ENCODE measurements at places on chromosomes 1 and 21.

DNA sequence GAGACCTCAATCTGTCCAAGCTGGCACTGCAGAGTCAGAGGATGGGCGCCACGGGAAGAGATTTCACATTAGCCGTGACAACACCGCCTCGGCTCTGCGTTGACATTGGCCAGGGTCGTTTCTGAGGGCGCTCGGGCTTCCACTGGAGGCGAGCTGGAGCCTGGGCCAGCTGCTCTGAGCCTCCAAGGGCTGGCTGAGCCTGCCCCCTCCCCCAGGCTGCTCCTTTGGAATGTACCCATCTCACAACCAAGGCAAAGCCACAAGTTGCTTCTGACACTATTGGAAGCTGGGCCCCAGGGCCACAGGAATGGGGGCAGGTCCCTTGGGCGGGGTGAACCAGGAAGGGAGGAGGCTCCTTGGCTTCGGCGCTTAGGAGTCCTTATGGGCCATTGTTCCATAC lies 12.7 kb downstream of the GPR3 start:
- DNase-seq = no peak

DNA sequence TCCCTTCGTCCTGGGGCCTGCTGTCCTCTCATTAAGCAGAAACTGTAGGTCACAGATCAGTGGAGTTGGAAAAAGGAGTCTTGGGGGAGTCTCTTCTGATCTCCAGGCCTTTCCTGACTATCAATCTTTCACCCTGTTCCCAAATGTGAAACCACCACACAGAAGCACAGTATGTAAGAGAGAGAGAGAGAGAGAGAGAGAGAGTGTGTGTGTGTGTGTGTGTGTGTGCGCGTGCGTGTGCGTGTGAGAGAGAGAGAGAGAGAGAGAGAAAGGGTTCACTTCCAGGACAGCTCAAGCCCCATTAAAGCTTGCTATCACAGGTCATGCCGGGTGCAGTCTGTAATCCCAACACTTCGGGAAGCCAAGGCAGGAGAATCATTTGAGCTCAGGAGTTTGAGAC lies 1.5 kb upstream of the TTC24 start:
- DNase-seq = no peak

DNA sequence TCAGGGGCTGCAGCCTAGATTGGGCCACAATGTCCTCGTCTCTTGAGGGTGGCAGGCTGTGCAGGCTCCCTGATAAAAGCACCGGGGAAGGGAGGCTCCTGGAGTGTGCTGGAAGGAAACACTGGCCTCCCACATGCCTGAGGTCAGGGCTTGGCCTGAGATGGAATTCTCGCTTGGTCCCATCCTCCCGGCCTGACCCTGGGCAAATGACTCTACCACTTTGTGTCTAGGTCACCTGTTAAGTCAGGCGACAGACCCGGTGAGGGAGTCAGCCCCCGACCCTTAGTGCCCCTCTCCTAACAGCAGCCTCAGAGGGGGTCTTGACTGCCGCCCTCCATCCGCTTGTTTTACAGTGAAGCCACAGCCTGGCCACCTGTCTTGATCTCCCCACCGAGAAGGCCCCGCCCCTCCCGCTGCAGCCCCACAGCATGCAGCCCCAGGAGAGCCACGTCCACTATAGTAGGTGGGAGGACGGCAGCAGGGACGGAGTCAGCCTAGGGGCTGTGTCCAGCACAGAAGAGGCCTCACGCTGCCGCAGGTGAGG lies 2.5 kb downstream of the SMIM1 start:
- no peak for DNase-seq

DNA sequence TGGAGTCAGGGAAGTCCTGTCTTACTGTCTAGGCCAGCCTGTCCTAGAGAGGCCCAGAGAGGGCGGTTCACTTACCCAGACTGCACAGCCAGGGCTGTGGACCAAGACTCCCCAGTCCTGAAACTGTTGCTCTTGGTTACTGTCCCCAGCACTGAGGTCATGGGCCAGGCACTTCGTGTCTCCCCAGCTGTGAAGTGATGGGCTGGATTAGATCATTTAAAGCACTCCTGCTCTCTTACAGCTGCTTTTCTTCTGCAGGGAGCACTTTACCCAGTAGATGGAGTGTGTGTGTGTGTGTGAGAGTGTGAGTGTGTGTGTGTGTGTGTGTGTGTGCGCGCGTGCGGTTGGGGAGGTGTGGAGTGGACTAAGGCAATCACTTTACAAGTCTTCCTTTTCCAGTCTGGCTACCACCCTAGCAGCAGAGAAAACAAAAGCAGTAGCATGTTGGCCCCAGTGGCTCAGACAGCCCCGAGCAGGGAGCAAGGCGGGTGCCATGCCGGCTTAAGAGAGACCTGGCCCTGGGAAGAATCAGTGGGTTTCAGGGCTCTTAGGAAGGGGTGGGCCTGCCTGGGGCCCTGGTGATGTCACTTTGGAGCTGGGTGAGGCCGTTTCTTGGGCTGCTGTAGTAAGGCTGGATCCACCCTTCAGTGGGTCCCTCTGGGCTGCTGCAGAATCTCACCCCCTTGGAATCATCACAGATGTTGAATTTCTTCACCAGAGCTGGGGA lies 2.4 kb downstream of the SPSB1 start:
- no peak for DNase-seq

- DNase-seq = peak; percentile 55
Observed at GRCh38 chr1:36223381-36223995, 755 bp upstream of the THRAP3 start.

DNA sequence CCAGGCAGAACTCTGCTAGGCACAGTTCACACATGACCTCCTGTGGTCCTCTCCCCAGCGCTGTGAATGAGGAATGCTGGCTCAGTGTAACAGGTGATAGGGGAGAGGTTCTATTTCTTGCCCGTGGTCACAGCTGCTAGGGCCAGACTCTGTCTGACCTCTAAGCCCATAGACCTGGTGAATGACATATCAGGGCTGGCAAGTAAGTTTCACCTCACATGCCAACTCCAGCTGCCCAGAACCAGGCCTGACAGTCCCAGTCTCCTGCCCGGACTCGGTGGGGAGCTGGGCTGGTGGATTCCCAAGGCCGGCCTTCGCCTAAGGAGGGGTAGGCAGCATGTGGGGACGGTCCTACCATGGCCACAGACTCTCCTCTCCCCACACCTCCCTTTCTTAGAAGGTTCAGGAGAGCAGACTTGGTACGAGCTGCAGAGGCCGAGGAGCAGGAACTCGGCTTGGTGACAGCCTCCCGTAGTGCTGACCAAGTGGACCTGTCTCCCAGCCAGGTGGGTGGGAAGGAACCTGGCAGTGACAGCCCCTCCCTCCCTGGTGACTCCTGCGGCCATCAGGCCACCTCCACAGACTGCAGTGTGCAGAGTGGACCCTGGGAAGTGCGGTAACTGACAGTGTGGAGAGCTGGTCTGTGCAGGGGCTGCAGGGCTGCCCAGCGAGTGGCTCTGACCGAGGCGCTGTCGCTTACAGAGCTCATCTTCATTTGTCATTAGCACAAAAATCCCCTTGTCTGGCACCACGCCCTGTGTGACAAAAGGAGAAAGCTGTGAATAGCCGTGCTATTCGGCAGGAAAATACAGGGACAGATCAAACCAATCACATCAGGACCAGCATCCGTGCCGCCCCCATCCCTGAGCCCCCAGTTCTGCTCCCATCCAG lies 74.6 kb downstream of the SCCPDH start:
- peak; percentile 54 for DNase-seq

DNA sequence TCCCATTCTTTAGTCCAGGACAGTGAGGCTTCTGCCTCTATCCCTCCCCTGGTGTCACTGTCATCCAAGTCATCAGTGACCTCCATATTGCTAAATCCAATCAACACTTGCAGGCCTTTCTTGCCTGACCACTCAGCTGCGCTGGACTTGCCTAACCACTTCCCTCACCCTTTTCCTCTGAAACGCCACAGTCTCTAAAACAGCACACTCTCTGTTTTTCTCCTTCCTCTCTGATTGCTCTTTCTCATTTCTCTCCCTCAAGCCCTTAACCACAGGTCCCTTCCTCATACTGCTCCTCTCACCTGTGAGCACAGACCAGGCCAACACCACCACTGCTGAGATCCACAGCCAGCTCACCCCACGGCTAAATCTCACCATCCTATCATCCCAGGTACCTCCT lies 17.5 kb downstream of the TAL1 start:
- no peak for DNase-seq

- DNase-seq = no peak
Observed at GRCh38 chr1:156666862-156667609, 10.2 kb downstream of the NES start.

- DNase-seq = no peak
Observed at GRCh38 chr1:217048104-217048707, 325.0 kb upstream of the ESRRG start.

DNA sequence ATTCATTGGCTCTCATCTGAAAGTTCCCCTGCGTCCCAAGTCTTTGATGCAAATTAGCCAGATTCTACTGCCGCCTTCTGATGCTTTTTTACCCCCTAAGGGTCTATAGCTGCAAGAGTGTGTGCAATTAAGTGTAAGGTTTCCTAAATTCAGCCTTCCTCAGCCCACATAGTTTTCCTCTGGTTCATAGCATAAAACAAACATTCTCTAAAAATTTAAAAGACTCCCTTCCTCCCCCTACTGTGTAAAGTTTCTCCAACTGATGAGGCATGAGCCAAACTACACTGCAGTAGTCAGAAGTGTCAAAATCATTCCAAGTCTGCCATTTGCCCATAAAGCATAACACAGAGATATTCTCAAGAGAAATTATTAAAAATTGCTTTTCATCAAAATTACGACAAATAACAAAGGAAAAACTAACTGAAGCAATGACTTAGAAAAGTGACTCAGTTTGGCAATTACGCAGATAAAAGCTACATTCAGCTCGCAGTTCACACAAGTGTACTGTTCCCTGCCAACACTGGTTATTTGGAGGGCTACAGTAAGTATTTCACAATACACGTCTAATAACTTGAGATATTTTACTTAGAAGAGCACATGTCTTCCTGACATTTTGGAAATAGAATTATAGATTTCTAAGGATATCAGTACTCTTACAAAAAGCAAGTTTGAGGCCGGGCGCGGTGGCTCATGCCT lies 15.4 kb downstream of the KCNH1 start:
- no peak for DNase-seq

DNA sequence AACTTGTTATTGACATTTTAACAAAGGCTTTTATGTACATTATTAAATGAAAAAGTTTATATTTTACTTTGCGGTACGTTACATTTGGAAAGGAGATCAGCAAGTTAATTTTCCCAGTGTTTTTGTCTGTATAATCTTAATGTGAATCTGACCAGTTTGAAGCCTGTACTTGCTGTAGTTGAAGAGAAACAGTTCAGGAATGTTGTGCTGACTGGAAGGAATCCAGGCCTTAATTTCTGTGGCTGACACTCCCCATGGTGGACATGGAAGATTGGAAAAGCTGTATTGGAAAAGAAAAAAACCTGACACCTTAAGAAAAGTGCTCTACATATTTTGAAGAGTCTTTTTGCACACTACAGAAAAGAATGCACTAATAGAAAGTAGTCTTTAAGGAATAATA lies 15.5 kb downstream of the LEPR start:
- DNase-seq = no peak

- DNase-seq = no peak
Observed at GRCh38 chr1:15038232-15039016, 115.1 kb upstream of the TMEM51 start.

- DNase-seq = no peak
Observed at GRCh38 chr1:186578325-186579016, 101.8 kb downstream of the PTGS2 start.

DNA sequence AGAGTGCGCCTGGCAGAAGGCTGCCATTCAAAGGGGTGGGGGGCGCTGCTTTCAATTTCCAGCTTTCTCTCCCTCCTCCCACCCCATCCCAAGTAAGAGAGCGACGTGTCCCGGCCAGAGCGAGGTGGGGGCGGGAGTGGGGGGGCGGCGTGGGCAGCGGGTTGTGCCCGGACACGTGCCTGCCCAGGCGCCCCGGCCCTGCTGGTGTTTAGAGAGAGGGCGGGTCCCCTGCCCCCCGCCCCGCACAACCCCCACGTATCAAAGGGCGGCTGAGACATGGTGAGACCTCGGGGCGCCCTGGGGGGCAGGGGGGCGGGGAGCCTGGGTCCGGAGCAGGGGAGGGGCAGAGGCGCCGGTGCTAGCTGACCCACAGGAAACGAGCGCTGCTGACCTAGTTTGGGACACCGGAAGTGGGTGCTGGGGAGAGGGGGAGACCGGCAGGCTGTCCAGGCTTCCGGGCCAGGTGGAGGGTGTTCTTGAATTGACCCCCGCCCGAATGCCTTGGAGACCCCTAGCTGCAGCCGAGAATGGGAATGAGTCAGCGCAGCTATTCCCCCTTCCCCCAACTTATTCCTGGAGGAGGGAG lies 1.3 kb downstream of the ZBTB7B start:
- peak; percentile 57 for DNase-seq

GRCh38 chr1:39255222-39255621 lies 50.7 kb downstream of the MACF1 start:
- DNase-seq = no peak

DNA sequence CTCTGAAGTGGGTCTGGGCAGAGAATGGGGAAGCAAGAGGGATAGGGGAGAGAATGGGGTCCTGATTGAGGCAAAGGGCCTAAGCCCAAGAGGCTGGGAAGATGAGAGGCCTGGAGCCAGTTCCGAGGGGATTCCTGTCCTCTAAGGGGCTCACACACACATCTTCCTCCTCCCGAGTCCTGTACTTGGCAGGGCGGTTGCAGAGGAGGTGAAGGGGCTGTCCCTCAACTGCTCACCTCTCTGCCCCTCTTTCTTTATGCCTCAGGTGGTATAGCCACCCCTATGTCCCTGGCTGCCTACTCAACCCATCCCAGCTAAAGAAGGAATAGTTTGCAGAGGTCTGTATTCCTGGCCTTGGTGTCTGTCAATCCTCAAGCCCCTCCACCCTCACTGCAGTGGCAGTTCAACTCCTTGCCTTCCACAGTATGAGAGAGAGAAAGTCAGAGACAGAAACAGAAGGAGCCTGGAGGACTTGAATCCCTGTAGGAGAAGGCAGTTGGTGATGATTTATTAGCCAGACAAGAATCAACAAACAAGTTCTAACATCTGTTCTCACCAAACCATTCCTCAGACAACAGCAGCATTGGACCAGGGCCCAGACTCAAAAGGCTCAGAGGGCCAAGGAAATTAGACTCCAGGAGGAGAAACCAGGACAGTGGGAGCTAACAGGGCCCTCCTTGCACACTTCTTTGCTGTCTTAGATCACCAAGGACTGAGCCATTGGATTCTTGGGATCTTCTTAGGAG lies 10.7 kb downstream of the SH2D2A start:
- no peak for DNase-seq

GRCh38 chr1:193311226-193311948 lies 125.0 kb upstream of the B3GALT2 start:
- DNase-seq = peak; percentile 7

- DNase-seq = no peak
Observed at GRCh38 chr1:48442864-48443619, 29.0 kb downstream of the SPATA6 start.

- DNase-seq = peak; percentile 33
Observed at GRCh38 chr1:220775240-220775853, 11.4 kb upstream of the MTARC1 start.

GRCh38 chr1:154910851-154911250 lies 25.7 kb downstream of the PMVK start:
- no peak for DNase-seq

- DNase-seq = no peak
Observed at GRCh38 chr1:159580340-159580739, 7.3 kb upstream of the APCS start.

GRCh38 chr1:172646653-172647052 lies 12.2 kb upstream of the FASLG start:
- DNase-seq = no peak
